ENCODE measurements at places on chromosomes 7 and 10.

DNA sequence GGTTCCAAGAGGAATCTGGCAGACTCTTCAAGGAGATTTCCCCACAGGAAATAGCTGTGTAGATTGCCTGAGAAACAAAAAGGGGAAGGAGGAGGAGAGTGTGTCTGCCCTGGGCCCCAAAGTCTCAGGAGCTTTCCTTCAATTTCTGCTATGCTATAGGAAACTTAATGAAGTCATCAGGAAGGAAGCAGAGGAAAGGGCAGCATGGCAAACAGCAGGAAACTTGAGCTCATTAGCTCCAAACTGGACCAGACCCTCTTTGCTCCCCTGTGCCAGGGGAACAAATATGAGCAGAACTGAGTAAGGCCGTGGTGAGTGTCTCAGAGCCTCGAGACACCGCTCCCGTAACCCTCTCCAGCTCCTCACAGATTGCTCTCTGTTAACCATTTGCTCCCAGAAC, 4.8 kb upstream of the KCNIP2 start:
- no peak for DNase-seq

- no peak for DNase-seq
These were observed 64.3 kb upstream of the CACNB2 start for GRCh38 chr10:18075881-18076280.

GRCh38 chr10:30098629-30099028, 39.2 kb upstream of the JCAD start:
- DNase-seq: no peak

GRCh38 chr10:19043431-19043830, 5.2 kb upstream of the MALRD1 start:
- no peak for DNase-seq
